ENCODE measurements at places on chromosomes 7 and 10.

GRCh38 chr7:91731976-91732375, 148.5 kb downstream of the MTERF1 start:
- DNase-seq: no peak

DNA sequence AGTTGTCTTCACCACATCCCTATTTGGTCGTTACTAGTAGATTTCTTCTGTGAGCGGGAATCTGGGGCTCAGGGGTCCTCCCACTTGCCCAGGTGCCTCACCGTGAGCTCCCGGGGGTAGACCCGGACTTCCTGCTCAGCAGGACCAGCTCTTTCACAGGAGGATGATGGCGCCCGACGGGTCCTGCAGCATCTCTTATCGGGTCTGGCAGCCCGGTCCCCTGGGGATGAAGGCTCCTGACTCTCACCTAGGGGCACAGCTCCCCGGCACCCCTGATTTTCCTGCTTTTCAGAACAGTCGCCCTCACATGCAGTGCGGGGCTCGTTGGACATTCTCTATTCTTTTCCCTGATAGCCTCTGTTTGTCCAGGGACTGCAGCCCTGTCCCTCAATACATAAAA, 33.0 kb upstream of the SHH start:
- no peak for DNase-seq

- no peak for DNase-seq
Observed at GRCh38 chr10:127102176-127102575, 94.2 kb downstream of the INSYN2A start.

DNA sequence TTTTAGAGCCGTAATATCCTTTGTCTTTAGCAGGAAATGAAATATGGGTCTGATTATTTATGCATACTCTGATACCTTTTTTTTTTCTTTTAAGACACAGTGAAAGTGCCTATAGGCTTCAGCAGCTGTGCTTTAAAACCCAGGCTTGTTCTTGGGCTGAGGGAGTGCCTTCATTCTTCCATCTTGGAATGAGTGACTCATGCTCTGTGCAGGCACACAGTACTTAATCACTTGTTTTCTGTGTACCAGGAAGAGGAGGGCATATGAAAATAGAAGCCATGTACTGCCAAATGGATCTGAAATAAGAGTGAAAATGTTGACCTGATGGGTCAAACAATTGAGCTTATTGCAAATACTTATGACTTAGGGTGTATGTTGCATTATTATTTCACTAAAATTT, 12.0 kb downstream of the INPP5F start:
- no peak for DNase-seq

DNA sequence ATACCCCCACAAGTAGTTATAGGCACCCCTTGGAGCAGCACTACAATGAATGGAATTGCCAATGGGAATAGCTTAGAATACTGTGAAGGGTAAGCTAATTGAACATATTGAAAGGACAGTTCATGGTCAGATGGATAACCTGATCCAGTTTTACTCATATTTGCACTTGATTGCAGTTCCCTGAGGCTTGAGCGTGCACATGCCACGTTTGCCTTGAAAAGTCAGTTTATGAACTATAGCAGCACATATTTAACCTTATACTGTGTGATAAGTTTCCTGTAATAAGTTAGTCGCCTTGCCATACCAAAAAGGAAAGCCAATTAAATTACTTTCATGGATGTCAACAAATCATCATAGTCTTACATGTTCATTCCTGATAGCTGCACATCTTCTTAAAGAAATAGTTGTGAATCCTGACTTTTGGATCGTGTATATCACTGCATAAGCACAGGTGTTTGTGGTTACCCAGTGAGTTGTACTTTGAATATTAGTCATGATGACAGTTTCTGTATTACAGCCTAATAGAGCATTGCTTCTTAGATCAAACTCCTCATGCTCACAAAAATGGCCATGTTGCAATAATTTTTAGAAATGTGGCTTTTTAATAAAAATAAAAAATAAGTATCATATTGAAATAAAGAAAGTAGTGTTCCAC, 21.6 kb downstream of the DNTT start:
- DNase-seq: no peak

GRCh38 chr7:99489235-99489634, 10.8 kb downstream of the ZNF394 start:
- no peak for DNase-seq

- no peak for DNase-seq
Observed at GRCh38 chr7:116801092-116801710, 61.2 kb upstream of the CAPZA2 start.

GRCh38 chr7:46146454-46147255, 225.6 kb upstream of the IGFBP3 start:
- DNase-seq: no peak

- no peak for DNase-seq
Observed at GRCh38 chr7:67823345-67823744, 826.7 kb downstream of the TYW1 start.

DNA sequence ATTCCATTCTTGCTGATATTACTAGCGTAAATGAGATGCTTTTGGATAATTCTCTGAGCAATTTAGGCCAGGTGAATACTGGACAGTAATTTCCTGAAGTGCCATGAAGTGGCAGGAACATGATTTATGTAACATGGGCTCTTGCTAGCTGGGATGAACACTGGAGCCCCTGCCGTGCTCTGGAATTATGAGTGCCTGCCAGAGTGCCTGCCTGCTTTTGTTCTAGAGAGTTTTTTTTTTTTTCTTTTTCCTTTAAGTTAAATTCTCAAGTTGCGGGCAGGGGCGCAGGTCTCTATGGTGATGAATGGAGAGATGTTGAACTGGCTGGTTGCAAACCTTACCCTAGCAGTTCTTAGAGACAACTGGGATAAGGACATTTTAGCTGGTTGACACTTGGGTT, 165.9 kb downstream of the AUTS2 start:
- no peak for DNase-seq

- DNase-seq: peak; percentile 78
Observed at GRCh38 chr7:63900394-63901203, 98.0 kb upstream of the ZNF722 start.

DNA sequence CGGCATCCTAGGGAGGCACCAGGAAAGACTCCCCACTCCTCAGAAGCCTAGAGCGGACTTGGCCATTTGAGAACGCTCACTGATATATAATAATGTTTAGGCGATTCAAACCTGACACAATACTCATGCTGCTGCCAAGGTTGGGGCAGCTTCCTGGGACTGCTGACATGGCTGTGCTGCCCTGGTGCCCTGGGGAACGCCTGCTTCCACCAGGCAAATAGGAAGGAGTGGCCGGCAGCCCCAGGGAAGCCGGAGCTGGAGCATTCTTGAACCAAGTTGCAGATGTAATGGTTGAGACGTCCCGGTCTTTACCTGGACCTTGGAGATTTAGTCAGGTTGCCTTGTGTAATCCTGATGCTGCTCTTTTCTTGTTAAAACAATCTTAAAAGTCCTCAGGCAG, 8.8 kb downstream of the GDF10 start:
- no peak for DNase-seq

DNA sequence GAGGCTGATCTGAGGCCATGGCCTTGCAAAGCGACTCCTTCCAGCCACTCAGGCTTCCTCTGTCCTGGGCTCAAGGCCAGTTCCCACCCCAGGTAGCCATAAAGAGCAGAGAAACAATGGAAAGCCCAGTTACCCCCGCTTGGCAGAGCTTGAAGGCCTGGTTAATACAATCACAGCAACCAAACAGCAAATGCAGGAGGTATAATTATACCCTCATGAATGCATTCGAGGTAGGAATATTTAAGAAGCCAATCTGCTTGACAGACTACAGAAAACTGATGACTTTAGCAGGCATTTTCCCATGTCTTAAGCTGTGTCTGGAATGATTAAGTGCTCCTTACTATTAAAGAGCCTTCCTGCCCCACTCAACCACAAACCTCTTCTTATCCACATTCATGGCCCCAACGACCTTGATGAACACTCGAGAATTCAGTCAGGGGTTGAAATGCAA, 114.1 kb upstream of the MACROH2A2 start:
- DNase-seq: no peak

Data from stimulated activated CD8-positive, alpha-beta memory T cell treated with anti-CD3 and anti-CD28 coated beads, Interleukin-2, amount 100 ng/mL, for 48 hours (primary cell).